ENCODE measurements at places on chromosomes 11 and 22.

DNA sequence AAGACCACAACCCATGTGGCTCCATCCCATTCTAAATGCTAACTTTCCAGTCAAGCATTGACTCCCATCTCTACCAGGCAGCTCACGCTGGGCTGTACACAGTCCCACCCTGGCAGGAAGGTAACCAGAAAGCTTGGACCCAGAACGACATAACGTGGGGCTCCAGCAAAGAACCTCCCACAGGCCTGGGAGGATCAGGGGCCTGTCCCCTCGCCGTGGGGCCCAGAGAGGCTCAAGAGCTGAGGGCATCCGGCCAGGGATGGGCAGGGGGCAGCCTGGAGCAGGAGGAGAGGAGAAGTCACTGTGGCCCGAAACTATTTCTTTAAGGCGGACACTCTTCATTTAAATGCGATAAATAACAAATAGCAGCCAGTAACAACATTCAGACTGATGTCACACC, 169.9 kb downstream of the SHANK2 start:
- DNase-seq: no peak

DNA sequence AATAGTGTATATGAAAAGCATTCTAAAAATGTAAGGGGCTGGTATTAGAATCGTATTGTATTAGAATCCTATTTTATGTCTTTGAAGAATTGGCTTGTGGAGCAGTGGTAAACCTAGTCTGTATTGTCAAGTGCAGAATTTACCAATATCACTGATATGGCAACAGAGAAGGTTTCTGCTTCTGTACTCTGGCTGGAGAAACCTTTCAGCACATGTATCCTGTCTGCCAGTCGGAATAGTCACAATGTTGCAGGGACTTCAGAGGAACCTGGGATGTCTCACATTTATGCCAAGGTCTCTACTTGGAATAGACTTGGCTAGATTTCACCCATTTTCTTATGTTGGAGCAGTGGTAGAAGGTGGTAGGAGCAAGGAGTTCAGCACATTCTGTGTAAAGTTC, 4.4 kb downstream of the MTMR3 start:
- DNase-seq: no peak

GRCh38 chr22:27110665-27111451, 453.5 kb downstream of the MIAT start:
- no peak for DNase-seq

DNA sequence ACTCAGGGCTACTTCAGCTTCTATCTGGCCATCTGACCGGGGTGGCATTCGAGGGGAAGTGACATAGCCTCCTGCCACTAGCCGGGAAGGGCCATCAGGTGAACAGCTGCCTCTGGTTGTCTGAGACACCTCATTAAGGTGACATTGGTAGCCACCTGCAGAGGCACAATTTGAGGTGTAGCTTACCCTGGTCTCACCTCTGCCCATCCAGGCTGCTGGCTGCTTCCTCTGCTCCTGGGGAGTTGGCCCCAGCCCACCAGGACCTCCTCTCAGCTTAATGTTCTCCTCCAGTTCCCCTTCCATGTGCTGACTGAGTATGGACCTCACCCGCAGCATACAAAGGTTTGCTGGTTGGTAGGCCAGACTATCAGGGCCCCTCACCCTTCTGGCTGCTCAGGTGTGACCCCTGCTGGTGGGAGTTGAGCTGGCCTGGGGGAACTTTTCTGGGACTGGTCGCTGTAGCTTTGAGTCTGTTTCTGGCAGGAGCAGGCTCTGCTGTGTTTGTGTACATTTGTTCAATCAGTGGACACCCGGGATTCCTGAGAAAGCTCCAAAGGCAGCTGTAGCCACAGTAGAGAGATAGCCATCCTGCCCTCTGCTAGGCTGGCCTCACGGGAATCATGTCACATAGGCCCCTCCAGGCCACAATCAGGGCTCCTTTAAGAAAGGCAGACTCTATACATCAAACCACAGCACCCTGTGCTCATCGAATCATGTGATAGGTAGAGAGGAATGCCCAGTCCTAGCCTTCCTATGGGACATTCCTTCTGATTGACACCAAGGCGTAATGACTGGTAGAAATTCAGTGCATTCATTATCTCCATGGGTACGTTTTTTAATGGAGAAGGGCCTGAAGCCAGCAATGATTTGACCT, 295.1 kb upstream of the PLET1 start:
- peak; percentile 15 for DNase-seq

DNA sequence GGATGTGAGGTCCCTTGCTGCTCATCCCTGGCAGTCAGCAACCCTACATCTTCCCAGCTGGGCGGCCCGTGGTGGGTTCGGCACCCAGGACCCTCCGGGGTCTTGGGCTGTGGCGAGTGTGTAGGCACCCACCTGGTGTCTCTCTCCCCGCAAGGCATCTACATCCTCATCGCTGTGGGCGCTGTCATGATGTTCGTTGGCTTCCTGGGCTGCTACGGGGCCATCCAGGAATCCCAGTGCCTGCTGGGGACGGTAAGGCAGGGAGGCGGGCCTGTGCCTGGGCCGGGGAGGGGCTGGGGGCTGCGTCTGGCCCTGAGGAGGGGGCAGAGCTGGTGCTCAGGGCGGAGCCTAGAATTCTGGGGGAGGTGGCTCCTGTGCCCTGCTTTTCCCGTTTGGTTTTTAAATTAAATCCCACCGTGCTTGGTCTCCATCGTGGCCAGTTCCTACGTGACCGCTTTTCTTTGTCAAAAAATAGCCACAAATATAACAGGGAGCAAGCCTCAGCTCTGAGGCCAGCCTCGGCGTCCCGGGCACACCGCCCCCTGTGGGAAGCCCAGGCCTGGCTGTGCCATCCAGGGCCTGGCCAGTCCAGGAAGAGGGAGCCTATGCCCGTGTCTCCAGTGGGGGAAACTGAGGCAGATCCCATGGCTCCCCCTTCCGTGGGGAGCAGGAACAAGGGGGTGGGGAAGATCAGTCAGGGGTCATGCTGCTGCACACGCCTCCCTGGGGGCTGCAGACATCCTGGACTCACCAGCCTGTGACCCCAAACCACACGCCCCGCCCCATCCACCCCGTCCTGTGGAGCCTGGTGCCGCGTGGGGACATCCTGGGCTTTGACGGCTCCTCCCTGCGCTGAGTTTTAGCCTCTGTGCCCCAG, 6.4 kb upstream of the TSSC4 start:
- no peak for DNase-seq

- no peak for DNase-seq
Measured at GRCh38 chr11:38272376-38272775, 1674.3 kb upstream of the RAG2 start.

DNA sequence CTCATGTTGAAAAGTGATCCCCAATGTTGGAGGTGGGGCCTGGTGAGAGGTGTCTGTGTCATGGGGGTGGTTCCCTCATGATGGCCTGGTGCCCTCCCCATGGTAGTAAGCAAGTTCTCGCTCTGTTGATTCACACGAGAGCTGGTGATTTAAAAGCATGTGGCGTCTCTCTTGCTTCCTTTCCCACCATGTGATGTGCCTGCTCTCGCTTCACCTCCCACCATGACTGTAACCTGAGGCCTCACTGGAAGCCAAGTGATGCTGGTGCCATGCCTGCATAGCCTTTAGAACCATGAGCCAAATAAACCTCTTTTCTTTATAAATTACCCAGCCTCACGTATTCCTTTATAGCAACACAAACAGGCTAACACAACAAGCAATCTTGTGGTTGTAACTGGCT, 52.4 kb downstream of the VSIG10L2 start:
- DNase-seq: no peak

GRCh38 chr11:78920329-78920728, 345.7 kb upstream of the NARS2 start:
- DNase-seq: no peak

GRCh38 chr11:7098235-7098832, 9.5 kb downstream of the RBMXL2 start:
- peak; percentile 60 for DNase-seq

GRCh38 chr11:1948389-1948788, 1.3 kb downstream of the MRPL23 start:
- DNase-seq: no peak

- no peak for DNase-seq
Measured at GRCh38 chr11:16266021-16266420, 90.3 kb downstream of the SOX6 start.

GRCh38 chr11:69640995-69641581, at the start of gene CCND1:
CCND1 (plus strand) TSS chr11:69641156; CDS start chr11:69641314, 158 bp downstream.
- peak; percentile 59 for DNase-seq

DNA sequence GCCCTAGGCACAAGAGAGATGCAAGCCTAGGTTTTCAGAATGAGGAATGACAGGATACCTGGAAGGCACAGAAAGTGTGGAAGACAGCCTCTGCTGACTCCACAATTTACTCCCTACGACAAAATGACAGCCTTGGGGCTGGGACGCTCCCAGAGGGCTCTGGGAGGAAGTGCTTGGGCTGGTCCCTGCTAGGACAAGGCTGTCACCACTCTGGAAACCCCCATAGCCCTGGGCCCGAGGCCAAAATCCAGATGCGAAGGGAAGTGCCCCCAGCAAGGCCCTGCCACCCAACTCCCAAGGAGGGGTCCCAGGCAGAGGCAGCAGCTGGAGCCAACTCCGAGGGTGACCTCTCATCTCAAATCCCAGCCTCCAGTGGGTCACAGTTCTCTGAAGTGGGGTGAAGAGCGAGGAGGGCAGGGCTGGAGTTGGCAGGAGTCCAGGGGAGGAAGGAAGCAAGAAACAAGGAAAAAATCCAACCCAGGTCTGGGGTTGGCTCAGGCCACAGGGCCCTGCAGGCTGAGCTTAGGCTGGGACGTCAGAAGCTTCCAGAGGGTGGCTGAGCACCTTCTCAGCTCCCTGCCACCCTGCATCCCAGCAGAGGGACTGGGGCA, 6.3 kb upstream of the CDC42EP2 start:
- no peak for DNase-seq

- DNase-seq: no peak
Measured at GRCh38 chr11:126214441-126214840, 2.9 kb downstream of the FAM118B start.

DNA sequence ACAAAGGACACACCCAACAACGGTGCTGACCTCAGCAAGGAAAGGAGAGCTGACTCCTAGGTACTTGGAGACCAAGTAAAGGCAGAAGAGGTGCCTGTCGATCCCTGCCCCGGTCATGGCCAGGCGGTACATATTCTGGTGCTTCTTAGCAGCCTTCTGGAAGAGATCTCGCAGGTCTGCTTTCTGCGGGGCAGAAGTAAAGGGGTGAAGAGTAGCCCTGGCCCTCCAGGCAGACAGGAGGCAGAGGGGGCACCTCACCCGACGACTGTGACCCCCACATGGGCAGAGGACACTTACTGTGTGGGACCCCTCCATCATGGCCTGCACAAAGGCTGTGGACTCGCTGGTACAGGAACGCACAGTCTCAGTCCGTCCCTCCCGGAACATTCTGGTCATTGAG, 7.4 kb downstream of the CPT1B start:
- no peak for DNase-seq

- DNase-seq: no peak
Measured at GRCh38 chr11:68353669-68354068, 41.3 kb downstream of the LRP5 start.

DNA sequence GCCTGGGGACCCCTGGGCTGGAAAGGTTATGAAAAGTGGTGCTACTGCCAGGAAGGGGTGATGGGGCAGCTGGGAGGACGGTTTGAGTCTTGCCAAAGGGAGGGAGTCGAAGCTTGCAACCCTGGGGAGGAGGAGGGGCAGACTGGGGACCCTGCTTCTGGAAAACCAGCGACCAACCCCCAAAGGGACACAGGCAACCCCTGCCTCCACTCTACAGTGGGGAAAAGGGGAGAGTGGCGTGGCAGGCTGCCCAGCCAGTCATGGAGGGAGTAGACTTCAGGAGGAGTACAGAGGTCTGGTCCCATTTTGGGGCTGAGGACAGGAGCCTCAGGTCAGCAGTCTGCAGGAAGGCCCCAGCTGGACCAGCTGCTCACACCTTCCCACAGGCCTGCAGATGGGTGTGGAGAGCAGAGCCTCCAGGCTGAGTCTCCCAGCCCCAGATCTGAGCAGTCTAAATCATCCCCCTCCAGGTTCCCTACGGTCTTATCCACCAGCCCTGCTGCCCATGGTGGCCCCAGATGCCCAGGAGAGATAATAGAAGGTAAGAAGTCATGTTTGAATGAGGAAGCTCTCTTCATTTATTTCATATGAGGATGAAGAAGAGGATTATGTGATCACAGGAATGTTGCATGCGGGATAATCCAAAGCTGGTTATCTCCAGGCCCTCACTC, 3.3 kb downstream of the DDT start:
- no peak for DNase-seq

DNA sequence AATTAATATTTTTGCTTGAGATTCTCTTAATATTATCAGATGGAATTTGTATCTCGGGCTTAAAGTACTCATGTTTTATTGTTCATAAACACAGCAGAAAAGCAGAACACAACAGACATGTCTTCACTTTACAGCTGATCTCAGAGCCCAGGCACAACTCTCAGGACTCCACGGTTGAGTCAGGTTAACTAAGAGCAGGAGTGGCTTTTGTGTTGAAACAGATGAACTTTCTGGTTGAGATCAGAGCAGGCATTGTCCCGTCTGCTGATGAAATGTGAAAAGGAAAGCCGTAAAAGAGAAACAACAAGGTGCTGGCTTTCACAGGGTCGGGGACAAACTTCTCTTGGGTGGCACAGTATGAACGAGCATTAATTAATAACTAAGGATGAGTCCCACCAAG, 49.0 kb downstream of the JHY start:
- DNase-seq: no peak

DNA sequence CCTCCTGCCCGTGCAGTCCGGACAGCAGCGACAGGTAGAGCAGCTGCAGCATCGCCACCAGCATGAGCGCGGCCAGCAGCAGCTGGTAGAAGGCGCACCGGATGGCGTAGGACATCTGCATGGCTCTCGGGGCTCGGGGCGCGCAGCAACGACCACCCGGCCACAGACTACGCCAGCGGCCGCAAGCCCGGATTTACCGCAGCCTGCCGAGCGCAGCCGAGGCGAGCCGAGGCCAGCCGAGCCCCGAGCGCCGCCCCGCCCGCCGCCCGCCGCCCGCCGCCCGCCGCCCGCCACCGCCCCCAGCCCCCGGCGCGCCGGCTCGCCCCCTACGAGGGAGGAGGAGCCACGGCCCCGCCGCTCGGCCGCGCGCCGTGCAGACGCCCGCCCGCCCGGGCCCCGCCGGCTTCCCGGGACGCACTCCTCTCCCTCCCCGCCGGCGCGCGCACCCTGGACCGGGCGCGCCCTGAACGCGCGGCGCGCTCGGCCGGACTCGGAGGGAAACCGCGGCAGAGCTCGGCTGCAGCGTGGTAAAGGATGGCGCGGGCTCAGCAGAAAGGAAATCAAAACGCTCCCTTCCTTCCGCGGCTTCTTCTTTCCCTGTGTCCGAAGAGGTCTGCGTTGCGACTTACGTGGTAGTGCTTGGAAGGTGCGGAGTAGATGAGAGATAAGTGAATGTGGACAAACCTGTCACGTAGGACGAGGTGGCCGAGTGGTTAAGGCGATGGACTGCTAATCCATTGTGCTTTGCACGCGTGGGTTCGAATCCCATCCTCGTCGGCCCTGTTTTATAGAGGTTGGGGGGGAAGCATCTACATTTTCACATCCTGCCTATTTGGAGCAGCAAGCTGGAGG, at the start of gene B4GAT1:
B4GAT1 (minus strand) TSS at position 205 of the 852 bp plus-strand sequence; CDS start at position 121, 84 bp downstream.
- DNase-seq: peak; percentile 80
